ENCODE measurements at places on chromosomes 7 and 10.

- H3K27me3 ChIP-seq: no peaks in the 10 kb centered on the region
- H3K36me3 ChIP-seq: no peaks in the 10 kb centered on the region
- no peaks in the 10 kb centered on the region for H3K4me1 ChIP-seq
- no peak overlapping the region for H3K4me3 ChIP-seq
- no peak for DNase-seq
These were observed 56.8 kb upstream of the DDC start for GRCh38 chr7:50621973-50622490.

DNA sequence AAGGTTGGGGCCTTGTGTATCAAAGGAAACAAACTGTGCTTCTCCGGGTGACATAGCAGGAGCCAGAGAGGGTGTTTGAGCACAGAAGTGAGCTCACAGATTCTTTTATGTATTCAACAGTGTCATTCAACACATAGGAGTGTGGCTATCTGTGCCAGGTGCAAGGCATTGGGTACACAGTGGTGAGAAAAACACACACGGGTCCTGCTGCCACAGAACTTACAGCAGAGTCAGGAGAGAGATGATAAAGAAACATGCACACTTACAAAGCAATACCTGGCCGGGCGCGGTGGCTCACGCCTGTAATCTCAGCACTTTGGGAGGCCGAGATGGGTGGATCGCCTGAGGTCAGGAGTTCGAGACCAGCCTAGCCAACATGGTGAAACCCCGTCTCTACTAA is 16.3 kb upstream of the ECHDC3 start:
- H3K27me3 ChIP-seq: no peaks in the 10 kb centered on the region
- no peak for DNase-seq
- no peak overlapping the region for H3K27ac ChIP-seq
- H3K36me3 ChIP-seq: no peaks in the 10 kb centered on the region
- H3K4me1 ChIP-seq: no peaks in the 10 kb centered on the region
- H3K4me3 ChIP-seq: no peak overlapping the region

DNA sequence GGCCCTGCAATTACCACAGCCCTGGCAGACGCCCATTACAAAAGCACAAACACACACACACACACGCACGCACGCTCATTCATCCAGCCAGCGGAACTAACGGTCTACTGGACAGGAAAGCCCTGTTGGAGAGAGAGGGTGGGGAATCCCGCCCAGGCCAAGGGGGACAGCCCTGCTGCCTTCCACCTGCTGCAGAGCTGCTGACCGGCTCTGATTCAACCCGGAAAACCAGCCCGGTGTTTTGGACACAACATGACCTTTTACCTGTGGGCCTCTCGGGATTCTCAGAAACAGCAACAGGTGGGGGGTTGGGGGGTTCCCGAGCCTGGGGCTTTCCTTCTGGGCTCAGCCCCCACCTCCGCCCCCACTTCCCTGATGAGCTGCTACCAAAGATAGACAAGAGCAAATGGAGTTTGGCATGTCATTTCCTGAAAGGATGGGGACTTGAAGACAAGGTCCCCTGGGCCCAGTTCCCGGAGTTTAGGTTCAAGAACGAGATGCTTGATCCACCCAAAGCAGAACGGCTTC is 18.5 kb upstream of the SERPINE1 start:
- no peak overlapping the region for H3K4me3 ChIP-seq
- no peak overlapping the region for H3K27ac ChIP-seq
- H3K36me3 ChIP-seq: no peaks in the 10 kb centered on the region
- H3K4me1 ChIP-seq: peaks cover 37% of the 10 kb centered on the region
- no peak for DNase-seq

GRCh38 chr10:12417331-12417730 is 68.0 kb downstream of the CAMK1D start:
- H3K27me3 ChIP-seq: peaks cover 5% of the 10 kb centered on the region
- DNase-seq: no peak
- H3K4me3 ChIP-seq: no peak overlapping the region
- no peaks in the 10 kb centered on the region for H3K4me1 ChIP-seq
- H3K36me3 ChIP-seq: no peaks in the 10 kb centered on the region

- H3K27me3 ChIP-seq: no peaks in the 10 kb centered on the region
- no peak overlapping the region for H3K4me3 ChIP-seq
- no peak for DNase-seq
- no peaks in the 10 kb centered on the region for H3K4me1 ChIP-seq
- no peaks in the 10 kb centered on the region for H3K36me3 ChIP-seq
These were observed 63.8 kb downstream of the FOXP2 start for GRCh38 chr7:114478384-114478783.

- no peaks in the 10 kb centered on the region for H3K4me1 ChIP-seq
- H3K27me3 ChIP-seq: no peaks in the 10 kb centered on the region
- no peak for DNase-seq
- no peaks in the 10 kb centered on the region for H3K36me3 ChIP-seq
- no peak overlapping the region for H3K4me3 ChIP-seq
These were observed 159.0 kb upstream of the NRP1 start for GRCh38 chr10:33493497-33493896.

DNA sequence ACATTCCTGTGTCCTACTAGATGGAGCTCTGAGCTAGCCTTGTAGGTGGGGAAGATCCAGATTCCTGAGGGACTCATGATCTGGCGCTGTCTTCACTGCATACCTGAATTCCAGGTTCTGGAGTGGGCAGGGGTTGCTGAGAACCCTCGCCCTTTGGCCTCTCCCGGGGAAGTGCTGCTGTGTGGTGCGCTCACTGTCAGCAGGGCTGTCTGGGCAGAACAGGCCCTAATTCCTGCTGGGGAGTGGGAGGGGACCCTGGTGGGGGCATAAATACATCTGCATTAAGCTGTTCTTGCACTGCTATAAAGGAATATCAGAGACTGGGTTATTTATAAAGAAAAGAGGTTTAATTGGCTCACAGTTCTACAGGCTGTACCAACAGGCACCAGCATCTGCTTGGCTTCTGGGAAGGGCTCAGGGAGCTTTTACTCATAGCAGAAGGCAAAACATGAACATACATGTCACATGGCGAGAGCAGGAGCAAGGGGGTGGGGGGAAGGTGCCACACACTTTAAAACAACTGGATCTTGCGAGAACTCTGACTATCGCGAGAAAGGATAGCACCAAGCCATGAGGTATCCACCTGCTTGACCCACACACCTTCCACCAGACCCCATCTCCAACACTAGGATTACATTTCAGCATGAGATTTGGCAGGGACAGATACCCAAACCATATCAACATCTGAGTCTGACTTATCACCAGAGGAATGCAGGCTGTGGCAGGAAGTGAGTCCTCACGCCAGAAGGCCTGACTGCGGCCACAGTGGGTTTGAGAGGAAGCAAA is 115.0 kb downstream of the ADCY1 start:
- no peaks in the 10 kb centered on the region for H3K27me3 ChIP-seq
- DNase-seq: no peak
- no peak overlapping the region for H3K27ac ChIP-seq
- H3K36me3 ChIP-seq: no peaks in the 10 kb centered on the region

- H3K4me3 ChIP-seq: no peak overlapping the region
- H3K27ac ChIP-seq: no peak overlapping the region
- no peaks in the 10 kb centered on the region for H3K27me3 ChIP-seq
These were observed 296.8 kb upstream of the CACNA2D1 start for GRCh38 chr7:82740246-82740848.

DNA sequence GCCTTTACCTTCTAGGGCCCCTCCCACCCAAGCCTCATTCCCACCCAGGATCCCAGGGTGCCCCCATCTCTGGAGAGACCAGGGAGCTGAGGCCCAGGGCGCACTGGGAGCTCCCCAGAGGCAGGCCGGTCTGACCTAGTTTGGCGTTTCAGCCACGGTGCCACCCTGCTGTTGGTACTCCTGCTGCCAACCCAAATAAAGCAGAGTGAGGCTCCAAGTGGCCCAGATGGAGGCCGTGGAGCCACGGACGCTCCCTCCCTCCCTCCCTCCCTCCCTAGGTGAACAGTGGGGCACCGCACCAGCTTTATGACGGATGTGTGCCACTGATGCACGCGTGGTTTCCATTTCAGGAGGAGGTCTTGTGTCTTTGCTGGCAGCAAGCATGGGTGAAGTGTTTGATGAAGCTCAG is 1.8 kb downstream of the INPP5A start:
- H3K27ac ChIP-seq: peak overlapping the region; percentile 78
- no peaks in the 10 kb centered on the region for H3K36me3 ChIP-seq
- no peaks in the 10 kb centered on the region for H3K27me3 ChIP-seq
- DNase-seq: peak; percentile 45
- H3K4me1 ChIP-seq: peaks cover 80% of the 10 kb centered on the region

- H3K27me3 ChIP-seq: no peaks in the 10 kb centered on the region
- H3K36me3 ChIP-seq: no peaks in the 10 kb centered on the region
- H3K27ac ChIP-seq: no peak overlapping the region
- no peak for DNase-seq
- no peak overlapping the region for H3K4me3 ChIP-seq
- H3K4me1 ChIP-seq: no peaks in the 10 kb centered on the region
These were observed 6.9 kb downstream of the MTG1 start for GRCh38 chr10:133400624-133401424.

- no peaks in the 10 kb centered on the region for H3K36me3 ChIP-seq
- H3K27me3 ChIP-seq: no peaks in the 10 kb centered on the region
- H3K4me3 ChIP-seq: no peak overlapping the region
- no peak for DNase-seq
- no peak overlapping the region for H3K27ac ChIP-seq
These were observed 12.0 kb upstream of the MARVELD1 start for GRCh38 chr10:97701438-97702069.

DNA sequence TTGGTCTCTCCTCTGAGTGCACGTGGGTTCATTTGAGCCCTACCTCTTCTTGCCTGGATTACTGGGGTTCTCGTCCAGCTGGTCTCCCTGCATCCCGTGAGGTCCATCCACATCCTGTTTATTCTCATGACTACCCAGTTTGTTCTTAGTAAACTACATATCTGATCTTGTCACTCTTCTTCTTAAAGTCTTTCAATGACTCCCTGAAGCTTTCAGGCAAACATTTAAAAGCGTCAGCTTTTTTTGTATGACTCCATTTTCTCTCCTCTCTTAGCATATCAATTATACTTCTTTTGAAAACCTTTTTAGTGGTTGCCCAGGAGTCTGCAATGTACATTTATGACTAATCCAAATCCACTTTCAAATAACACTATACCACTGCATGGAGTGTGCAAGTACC is 7.5 kb downstream of the SFXN2 start:
- H3K27ac ChIP-seq: no peak overlapping the region
- peaks cover 5% of the 10 kb centered on the region for H3K36me3 ChIP-seq
- DNase-seq: no peak
- no peak overlapping the region for H3K4me3 ChIP-seq
- H3K27me3 ChIP-seq: no peaks in the 10 kb centered on the region
- peaks cover 9% of the 10 kb centered on the region for H3K4me1 ChIP-seq

DNA sequence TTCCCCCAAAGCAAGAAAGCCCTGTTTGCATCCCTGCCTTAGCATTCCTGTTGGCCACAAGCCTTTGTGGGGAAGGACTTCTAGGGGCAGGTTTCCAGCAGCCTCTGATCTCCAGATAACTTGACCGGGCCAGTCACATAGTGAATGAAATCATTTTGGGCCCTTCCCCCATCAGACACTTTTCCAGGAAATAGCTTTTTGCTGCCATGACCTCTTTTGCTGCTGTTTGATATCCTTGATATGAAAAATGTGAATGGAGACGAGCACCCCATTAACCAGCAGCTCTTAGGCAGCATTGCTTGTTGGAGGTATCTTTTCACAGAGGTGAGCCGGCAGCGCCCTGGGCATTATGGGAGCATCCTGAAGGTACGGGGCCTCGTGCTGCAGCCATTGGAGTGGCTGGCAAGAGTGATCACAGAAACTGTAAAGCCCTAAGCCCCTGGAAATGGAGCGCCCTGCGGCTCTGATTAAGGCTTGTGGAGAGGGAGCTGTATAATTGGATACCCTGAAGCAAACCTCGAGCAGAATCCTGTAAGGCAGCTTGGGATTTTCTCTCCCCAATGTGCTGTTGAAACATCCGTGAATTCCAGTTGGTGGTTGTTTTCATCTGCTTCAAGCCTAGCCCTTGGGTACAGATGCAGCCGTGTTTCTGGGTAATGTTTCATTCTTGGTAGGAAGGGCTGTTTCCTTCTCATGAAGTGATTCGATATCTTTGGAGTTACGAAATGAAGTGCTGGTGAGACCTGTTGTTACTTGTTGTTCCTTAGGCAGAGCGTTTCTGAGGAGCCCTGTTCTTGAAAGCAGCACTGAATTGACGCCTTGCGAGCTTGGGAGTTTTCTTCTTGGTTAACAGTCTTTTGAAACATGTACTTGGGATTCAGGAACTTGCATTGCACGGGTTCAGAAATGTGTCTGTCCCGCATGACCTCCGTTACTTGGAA is 179.0 kb downstream of the PTEN start:
- no peak overlapping the region for H3K4me3 ChIP-seq
- H3K27ac ChIP-seq: peak overlapping the region; percentile 76
- no peaks in the 10 kb centered on the region for H3K27me3 ChIP-seq

DNA sequence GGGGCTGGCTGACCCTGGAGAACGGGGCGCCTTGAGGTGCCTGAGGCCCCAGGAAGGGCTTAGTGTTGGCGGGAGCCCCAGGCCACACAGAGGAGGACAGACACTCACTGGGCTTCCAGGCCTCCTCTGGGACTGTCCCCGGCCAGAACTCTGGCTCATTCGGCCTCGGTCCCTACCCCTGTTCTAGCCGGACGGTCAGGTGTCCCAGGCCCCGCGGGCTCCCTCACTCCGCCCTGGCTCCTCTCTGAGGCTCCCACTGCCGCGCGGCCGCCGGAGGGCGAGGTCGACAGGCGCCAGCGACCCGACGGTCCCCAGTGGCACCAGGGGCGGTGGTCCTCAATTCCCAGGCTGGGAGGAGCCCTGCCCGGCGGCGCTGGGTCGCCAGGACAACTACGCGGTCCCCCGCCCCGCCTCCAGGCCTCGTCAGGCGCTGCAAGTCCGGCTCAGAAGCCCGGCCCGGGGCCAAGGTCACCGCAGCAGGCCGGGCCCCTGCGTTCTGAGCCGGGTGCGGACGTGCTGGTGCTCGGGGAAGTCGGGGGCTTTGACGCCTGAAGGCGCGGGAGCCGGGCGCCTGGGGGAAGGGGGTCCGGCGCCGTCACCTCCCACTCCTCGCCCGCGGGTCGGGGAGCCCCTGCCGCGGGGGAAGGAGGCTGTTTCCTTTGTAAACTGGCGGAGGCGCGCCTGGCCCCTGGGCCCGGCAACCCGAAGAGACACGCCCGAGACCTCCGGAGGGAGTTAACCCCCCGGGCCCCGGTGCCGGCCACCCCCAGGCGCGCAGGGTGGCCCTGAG is 1.1 kb upstream of the PWWP2B start:
- peak overlapping the region; percentile 72 for H3K4me3 ChIP-seq
- DNase-seq: peak; percentile 73
- no peaks in the 10 kb centered on the region for H3K27me3 ChIP-seq
- H3K4me1 ChIP-seq: peaks cover 50% of the 10 kb centered on the region
- H3K36me3 ChIP-seq: no peaks in the 10 kb centered on the region

GRCh38 chr7:73520673-73521635 is 1.1 kb downstream of the BAZ1B start:
- H3K36me3 ChIP-seq: no peaks in the 10 kb centered on the region
- H3K4me1 ChIP-seq: peaks cover 28% of the 10 kb centered on the region
- H3K27me3 ChIP-seq: no peaks in the 10 kb centered on the region
- peak overlapping the region; percentile 87 for H3K4me3 ChIP-seq

Measured in left lung (tissue), 14 donors.